ENCODE measurements at places on chromosomes 4 and X.

- DNase-seq = peak; percentile 56
Observed at GRCh38 chrX:103503163-103503852, 16.0 kb downstream of the RAB40A start.

GRCh38 chr4:52370576-52370975 lies 288.5 kb downstream of the USP46 start:
- DNase-seq = no peak

GRCh38 chr4:3447431-3448395 lies 5.9 kb downstream of the HGFAC start:
- DNase-seq = no peak

DNA sequence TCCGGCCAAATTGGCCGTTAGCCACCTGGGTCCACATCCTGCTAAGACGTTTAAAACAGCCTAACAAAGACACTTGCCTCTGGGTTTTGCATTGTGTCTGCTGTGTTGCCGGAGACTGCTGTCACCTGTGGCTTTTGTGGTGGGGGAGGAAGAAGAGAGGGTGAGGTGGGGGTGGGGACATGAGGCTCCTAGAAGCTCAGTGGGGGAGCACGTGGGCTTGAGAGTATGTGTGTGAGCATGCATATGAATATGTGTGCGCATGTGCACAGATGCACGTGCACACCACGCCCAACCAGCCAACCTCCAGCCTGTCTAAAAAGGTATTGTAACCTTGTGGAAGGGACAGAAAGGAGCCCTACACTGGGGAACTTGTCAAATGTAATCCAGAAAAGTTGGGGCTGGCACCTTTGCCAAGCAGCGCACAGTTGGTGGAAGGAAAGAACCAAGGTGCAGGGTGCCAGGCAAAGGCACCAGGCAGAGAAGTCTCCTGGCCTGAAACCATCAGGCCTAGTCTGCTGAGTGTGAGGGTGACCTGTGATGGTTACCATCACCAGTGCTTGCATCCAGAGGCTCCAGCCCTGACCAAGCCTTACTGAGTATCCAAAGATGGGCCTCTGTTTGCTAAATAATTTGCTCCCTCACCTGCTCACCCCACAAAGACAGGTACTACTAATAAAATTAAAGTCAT lies 10.1 kb upstream of the SASH3 start:
- no peak for DNase-seq

DNA sequence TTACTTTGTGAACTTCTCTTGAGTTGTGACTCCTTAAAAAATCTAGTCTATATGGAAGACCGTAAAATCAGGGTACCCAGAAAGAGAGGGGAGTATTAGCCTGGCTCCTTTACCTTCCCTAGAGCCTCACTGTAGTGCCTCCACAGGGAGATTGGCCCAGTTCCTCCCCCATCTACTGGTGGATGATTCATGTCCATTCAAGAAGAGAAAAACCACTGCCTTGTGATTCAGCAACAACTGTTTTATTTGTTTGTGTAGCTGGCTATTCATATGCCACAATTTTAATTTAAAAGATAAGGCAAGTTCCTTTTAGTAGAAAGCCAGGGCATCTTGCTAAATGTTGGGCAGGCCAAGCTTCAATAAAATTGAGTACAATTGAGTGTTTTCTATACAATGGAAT lies 221.8 kb upstream of the KCNIP4 start:
- DNase-seq = peak; percentile 62

- no peak for DNase-seq
Observed at GRCh38 chr4:137076908-137077307, 455.4 kb downstream of the PCDH18 start.

DNA sequence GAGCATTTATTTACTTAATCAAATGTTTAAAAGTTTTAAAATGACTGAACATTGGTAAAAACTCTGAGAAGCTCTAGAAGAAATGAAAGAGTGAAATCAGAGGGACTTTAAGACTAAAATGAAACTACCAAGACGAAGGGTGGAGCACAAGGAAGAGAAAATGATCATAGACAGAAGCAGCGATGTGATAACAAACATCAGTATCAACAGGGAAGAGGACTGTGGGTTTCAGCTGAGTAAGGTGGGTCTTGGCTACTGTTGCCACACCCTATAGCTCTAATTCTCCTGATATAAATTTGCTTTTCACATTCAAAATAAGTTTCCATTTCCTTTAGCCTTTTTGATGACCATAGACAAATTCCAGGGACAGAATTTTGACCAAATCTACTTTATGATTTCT lies 18.4 kb downstream of the SOD3 start:
- DNase-seq = no peak

DNA sequence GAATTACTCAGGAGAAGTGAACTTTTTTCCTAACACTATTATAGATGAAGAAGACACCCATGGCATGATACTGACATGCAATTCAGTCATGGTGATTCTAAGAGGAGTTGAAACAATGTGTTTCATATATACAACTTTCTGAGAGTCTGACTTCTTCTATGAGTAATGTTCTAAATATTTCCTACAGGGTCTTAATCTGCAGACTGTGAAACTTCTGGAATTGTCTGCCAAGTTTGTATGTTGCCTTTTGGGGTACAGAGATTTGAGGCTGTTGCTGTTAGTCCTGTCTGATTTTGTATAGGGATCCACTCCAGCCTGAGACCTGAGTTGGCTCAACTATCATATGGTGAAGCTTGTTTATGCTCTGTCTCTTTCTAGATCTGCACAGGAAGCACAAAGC lies 160.6 kb upstream of the GATB start:
- DNase-seq = peak; percentile 66

DNA sequence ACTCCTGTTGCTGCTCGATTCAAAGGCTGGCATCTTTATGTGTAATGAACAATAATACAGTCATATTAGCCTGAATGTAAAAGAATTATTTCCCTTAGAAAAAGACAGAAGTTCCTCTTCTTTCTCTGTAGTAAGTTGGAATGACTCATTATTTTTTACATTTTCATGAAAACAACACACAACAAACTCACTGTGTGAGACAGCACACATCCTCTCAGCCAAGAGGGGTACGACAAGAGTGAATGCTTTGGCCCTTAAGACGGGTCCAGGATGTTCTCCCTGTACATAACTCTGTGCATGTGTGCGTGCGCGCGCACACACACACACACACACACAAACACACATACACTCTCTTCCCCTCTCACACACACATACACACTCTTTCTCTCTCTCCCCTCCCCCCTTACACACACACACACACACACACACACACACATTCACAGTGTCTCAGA lies 72.8 kb downstream of the MANBA start:
- no peak for DNase-seq

DNA sequence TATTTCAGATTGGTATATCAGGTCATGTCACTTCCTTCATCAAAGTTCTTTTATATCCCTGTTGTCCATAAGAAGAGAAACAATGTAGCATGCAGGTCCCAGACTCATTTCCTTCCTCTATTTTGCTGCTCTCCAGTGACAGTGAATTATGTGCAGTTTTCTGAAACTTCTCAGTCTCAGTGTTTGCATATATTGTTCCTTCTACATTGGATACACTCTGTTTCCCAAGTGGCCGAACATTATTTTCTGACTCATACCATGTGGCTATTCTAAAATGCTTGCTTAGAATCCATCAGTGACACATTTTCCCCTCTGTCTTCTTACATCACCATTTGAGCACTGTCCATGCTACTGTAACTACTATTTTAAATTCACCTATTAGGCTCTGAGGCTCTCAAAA lies 305.7 kb downstream of the PDHA2 start:
- DNase-seq = peak; percentile 1

DNA sequence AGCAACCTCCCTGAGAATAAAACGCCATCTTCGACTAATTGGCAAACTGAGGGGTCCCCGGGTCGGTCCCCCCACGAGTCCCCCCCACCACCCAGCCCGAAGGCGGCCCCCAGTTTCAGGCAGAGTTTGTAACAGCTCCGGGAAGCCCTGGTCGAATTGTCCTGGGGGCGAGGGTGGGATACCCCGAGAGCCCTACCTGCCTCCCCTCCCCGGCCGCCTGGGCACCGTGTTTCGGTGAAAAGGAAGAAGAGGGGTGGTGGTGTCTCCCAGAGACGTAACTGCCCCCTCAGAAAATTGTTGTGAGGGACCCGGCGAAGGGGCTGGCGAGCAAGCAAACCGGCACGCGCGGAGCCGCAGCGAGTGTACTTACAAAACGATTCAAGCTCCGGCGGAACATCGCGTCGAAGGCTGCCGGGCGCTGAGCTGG lies 1.2 kb downstream of the ATP11C start:
- DNase-seq = no peak

DNA sequence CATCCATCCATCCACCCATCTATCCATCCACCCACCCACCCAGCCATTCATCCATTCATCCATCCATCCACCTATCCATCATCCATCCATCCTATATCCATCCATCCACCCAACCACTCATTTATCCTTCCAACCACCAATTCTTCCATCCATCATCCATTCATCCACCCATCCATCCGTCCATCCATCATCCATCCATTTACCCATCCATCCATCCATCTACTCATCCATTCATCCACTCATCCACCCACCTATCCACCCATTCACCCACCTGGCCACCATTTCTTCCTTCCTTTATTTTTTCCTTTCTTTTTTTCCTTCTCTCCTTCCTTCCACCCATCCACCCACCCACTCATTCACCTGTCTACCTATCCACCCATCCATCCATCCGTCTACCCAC lies 25.2 kb downstream of the HTRA3 start:
- no peak for DNase-seq

- peak; percentile 35 for DNase-seq
Observed at GRCh38 chr4:48341776-48342605, 662 bp downstream of the SLAIN2 start.

DNA sequence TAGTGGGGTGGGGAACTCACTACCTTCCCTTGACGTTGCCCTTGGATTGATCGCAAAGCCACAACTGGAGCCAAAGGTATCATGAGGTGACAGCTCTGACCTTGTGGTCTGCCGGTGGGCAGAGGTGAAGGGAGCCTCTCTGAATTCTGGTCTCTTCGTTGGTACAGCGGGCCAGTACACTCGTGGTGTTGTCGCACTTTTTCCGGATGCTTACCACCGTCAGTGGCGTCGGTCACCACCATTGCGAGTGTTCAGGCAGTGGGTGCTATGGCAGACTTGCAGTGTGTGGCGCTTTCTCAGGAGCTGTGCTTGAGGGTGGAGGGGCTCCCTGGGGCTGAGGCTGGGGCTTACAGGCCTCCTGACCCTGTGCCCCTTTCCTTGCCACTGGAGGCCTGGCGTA lies 5.2 kb upstream of the GRPEL1 start:
- no peak for DNase-seq

DNA sequence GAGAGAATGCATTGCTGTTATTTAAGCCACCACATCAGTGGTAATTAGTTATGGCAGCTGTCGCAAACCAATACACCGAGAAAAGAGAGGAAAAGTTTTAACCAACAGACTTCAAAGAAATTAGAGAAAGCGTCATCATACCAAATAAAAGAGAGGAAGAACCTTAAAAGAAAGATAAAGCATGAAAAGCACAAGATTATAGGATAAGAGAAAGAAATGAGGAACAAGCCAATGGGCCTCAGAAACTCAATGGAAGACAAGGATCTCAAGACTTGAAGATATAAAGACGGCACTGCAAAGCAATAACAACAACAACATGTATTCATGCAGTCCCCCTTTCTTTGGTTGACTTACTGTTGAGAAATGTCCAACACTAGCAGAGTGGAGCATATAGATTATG lies 22.8 kb upstream of the ASMTL start:
- no peak for DNase-seq

DNA sequence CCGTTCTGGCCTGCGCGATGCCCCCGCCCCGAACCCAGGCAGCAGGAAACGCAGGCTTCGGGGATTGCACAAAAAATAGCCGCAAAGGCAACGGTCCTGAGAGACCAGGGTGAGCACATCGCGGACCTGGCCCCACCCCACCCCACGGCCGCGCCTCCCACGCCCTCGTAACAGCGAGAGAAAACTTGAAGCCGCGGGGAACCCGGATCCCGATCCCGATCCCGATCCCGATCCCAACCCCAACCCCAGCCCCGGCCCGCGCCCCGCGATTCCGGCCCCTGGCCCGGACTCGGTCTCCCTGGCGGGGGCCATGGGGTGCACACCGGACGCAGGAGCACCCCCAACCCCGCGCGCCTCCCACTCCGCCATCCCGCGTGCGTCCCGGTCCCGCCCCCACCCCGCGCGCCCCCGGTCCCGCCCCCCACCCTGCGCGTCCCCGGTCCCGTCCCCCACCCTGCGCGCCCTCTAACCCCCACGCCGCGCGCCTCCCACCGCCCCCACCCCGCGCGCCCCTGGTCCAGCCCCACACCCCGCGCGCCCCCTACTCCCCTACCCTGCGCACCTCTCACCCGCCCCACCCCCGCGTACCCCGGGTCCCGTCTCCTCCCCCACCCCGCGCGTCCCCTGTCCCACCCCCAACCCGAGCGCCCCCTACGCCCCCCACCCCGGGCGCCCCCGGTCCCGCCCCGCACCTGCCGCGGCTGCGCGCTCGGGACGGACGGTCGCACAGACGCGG lies 29.0 kb downstream of the NOP14 start:
- peak; percentile 25 for DNase-seq

- no peak for DNase-seq
Observed at GRCh38 chr4:101039367-101039766, 308.0 kb downstream of the PPP3CA start.

DNA sequence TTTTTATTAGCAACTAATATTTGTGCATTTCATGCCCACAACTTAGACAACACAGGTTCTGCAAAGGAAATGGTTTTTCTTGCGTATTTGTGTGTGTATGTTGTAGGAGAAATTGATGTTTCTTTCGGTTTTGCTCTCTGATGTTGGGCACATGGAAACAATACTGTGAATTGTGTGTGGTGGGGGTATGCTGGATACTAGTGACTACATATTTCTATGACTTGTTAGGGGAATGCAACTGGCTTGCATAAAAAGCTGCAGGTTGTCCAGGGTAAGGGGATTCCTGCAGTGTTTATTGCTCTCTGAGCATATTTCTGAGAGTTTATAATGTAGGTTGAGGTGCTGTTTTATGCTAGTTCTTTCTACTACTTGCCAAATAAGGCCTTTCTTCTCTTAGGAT lies 11.6 kb downstream of the DLG3 start:
- DNase-seq = no peak

DNA sequence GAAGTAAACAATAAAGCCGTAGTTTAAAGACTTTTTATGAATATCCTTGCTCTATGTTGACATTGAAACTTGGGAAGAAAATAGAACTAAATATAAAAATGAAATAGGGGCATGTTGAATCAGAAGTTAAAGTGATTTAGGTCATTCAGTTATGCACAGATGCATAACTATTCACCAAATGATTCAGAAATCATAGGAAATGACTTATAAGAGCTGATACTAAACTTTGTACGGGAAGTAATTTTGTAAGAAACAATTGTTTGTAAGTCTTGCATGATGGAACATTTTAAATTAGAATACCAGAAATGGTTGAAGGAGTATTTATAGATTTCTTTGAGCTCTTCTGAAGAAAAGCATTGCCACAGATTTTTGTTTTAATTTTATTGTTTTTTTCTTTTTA lies 246.5 kb downstream of the CPE start:
- no peak for DNase-seq

GRCh38 chrX:135109554-135109953 lies 10.8 kb downstream of the ETDB start:
- no peak for DNase-seq

- no peak for DNase-seq
Observed at GRCh38 chr4:175787546-175787945, 24.5 kb downstream of the GPM6A start.

Data from fibroblast of skin of right quadriceps (primary cell).